Activated CD8-positive, alpha-beta T cell treated with anti-CD3 and anti-CD28 coated beads for 36 hours (primary cell): ENCODE measurements at places on chromosomes 12 and 14. TPM values are rescaled to one million over a fixed set of nuclear protein-coding genes. Genes with fewer than 3 reads are reported as not detected.

- DNase-seq = no peak
Observed at GRCh38 chr12:118689793-118690192, 291.5 kb upstream of the SRRM4 start.

DNA sequence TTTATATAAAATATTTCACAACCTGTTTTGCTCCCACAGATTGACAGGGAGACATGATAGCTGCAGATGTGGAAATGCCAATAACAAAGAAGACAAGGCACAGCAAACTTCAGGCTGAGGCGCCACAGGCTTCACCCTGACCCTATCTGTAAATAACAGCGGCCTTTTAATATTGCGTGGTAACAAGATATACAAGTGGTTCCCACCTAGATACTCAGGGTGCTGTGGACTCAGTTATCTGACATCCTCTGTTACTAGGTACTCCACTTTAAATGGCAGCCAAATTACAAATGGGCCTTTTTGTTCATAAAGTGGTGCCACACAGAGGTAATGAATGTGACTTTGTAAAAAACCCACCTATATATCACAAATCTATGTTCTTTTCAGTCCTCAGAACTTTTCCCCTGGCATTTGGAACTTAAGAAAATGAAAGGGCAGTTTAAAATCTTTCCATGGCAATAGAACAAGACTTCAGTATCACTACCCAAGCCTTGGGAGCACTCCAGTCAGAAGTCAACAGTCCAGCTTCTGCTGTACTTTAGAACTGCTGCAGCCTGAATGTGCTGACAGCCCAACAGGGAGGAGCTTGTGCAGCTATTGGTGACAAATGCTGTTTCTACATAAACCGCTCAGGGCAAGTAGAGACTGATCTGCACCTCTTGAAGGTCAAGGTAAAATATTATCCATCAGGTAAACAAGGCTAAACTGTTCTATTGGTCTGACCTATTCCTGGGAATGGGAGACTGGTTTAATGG lies 86.2 kb upstream of the DCD start:
- DNase-seq = no peak

GRCh38 chr12:27960821-27961220 lies 11.7 kb downstream of the PTHLH start:
- DNase-seq = no peak

DNA sequence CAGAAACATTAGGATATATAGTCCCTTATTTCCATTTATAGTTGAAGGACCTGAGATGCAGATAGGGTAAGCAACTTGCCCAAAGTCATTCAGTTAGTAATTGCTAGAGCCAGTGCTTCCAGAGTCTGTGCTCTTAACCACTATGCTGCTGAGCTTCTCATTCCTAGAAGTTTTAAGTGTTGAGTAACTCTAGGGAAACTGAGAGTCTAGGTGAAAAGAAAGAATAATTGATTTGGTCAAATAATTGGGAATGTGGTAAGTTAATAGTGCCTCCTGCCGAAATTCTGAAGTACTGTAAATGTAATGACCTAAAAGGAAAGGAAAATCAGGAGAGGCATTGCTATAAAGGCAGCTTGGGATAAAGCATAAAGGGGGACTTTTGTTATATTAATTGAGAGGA lies 14.1 kb downstream of the PYROXD1 start:
- DNase-seq = no peak

DNA sequence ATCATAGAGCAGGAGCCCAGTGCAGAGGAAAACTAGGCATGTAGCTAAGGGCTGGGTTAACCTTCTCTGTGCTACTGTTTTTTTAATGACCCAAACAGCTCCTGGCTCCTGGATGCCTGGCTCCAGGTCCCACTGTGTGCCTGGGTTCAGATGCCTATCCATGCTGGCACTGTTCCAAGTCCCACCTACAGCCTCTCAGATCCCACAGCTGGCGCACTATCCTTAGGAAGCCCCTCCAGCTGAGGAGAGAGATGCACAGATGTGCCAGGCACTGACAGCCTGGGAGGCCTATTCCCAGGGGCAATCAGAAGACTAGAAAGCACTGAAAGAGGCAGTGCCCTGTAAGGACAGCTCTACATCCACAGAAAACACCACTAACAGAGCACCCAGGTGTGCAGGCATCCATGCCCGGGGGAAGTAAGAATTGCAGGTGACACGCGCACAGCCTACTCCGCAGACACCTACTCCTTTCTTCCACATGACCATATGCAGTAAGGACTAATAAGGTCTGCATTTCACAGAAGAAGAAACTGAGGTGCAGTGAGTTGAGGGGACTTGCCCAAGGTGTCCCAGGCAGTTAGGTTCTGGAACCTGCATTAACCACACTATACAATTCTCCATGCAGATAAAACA lies 51.2 kb downstream of the PITPNM2 start:
- no peak for DNase-seq

- no peak for DNase-seq
Observed at GRCh38 chr14:92022036-92022435, 17.8 kb downstream of the TRIP11 start.

The RPGRIP1 gene
- total RNA-seq = not detected

The CLEC6A gene
- not detected for total RNA-seq

The SIX6 gene
- not detected for total RNA-seq
